Lung microvascular endothelial cell (primary cell): ENCODE measurements at places on chromosomes 2 and 18.
A peak's percentile ranks its signal among the peaks of the same experiment; 100 is the strongest.

DNA sequence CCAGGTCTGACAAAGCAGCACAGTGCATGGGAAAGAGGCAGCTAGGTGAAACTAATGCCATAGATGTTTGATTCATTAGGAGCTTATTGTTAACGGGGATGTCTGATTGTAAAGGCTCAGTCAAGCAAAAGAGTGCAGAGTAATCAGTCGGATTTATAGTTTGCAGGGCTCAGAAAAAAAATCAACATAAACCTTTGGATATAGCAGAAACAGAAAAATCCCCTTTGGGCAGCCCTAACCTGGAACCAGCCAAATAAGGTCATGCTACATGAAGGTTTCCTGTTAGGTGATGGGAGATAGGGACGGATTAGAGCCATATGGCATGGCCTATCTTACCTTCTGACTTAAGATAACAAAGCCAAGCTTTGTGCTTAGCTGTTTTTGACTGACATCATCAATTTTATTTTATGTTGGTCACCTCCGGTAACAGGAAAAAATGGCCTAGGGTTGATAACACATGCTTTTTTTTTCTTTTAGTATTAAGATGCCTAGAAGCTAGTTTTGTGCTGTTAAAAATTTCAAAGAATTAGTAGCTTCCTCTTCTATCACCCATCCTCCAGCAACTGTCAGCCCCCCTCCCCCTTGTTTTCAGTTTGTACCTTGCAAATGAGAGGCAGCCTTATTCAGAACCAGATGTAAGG is 60.7 kb upstream of the ZEB2 start:
- DNase-seq: peak; percentile 3

DNA sequence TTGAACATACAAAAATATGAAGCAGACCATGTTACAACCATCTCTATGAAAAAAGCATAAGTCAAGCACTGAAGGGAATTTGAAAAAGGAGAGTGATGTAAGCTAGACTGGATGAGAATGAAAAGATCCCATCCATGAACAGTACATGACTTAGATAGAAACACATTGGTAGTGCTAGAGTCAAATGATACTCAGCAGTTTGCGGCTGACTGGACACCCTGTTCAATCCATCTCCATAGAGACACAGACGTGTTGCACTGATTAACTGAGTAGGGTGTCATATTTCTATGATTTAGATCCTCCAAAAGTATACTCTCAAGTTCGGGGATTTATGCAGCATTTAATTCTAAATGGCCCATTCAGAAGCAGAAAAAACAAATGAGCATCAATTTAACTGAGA is 674.3 kb upstream of the NRXN1 start:
- no peak for DNase-seq

GRCh38 chr2:182949572-182950189 is 83.2 kb upstream of the FRZB start:
- DNase-seq: peak; percentile 54

DNA sequence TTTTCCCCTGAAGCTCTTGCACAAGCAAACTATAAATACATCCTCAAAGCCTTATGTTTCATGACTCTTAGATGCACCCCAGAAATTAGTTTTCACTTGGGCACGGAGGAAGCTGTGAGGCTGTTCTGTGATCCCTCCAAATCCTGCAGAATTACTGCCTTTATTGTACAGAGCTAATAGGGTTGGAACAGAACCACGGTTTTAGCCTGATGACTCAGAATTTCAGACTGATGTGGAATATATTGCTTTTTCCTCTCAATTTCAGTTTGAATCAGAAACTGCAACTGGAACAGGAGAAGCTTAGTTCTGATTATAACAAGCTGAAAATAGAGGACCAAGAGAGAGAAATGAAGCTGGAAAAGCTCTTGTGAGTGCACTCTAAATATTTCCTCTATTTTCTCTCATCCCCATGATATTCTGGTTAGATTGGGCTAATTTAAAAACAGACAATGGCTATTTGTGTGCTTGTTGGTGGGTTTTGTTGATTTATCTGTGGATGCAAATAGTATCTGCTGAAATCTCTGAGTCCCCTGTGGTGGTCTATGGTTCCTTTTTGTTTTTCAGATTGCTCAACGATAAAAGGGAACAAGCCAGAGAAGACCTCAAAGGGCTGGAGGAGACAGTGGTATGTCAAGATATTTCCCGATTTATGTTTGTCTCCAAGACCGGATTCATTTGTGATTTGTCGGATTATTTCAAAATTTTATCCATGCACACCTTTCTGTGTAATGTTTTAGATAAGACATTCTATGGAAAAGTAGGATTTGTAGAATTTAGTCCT is 38.2 kb upstream of the LYPD6B start:
- no peak for DNase-seq

DNA sequence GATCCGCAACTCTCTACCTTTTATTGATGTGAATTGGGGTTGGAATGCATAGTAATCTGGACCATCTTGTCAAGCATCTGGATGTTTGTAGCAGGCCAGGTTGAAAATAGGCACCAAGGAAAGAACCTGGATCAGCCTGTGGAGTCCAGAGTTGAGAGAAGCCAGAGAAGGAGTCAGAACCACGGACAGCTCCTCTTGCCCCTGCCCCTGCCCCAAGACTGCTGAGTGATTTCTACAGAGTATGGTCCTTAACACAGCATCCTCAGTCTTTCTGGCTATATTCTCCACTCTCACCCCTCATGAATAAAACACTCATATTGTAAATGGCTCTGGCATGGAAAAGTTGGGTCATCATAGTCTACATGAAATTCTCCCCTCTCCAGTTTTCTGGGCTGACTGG is 154.6 kb downstream of the LOXHD1 start:
- peak; percentile 10 for DNase-seq

GRCh38 chr2:8922431-8922830 is 81.1 kb downstream of the MBOAT2 start:
- DNase-seq: no peak

- no peak for DNase-seq
These were observed 93.2 kb downstream of the SOCS6 start for GRCh38 chr18:70382017-70382416.

DNA sequence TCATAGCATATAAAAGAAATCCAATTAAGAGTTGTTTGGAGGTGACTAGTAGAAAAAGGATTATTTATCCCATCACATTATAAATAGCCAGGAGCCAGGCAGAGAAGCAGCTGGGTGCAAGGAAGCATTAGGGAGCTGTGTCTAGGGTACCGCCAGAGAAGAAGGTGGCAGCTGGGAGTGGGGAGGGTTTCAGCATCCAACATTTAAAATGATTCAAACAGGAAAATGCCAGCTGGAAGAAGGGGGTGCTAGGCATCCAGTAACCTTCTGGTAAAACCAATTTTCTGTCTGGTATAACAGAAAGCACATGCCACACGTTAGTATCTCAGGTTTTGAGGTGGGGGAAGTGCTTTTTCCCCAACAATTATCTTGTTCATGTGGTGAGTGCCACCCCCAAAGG is 452.4 kb downstream of the ZEB2 start:
- no peak for DNase-seq

DNA sequence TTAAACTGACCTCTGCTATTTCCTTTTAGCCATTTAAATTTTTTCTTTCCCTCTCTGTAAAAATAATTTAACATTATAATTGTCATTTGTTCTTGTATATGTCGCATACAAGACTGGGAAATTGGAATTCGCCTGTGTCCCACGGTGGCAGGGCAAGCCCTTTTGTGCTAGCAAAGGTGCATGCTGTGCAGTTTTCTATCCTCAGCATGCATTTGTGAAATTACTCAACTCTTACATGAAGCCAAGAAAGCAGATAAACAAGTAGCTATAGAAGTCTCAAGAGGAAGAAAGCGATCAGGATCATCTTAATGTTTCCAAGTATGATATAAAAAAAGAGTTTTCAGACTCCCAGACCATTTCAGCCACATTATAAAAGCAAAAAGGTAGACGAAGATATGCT is 392.6 kb upstream of the CHST9 start:
- no peak for DNase-seq

GRCh38 chr2:230414302-230414701 is 1.7 kb upstream of the SP100 start:
- no peak for DNase-seq

DNA sequence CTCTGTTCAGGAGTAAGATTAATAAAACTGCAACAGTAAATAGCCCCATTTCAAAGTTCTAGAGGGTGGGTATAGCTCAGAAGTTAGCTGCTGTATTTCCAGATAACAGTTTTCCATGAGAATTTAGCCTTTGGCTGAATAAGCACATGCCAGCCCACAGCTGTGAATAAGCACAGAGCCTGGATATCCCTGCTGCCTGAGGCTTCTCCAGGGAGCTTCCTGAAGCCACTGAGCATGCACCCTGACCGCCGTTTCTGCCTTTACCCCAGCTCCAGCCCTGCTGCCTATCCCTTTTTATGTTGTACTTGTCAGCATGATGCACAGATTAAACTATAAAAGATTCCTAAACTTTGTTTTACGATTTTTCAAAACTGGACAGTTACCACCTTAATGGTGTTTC is 85.3 kb downstream of the FEZ2 start:
- DNase-seq: no peak

- DNase-seq: peak; percentile 1
These were observed 29.9 kb downstream of the SCN7A start for GRCh38 chr2:166464187-166464586.

DNA sequence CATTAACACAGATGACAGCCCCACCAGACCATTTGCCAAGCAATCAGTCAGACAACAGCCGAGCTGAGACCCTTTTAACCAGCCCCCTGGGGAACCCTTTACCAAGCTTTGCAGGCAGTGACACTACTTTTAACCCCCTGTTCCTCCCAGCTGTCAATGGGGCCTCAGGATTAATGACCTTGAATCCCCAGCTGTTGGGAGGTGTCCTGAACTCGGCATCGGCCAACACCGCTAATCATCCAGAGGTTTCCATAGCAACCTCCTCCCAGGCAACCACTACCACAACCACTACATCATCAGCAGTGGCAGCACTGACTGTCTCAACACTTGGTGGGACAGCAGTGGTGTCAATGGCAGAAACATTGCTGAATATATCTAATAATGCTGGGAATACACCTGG is 160.9 kb upstream of the EPC2 start:
- DNase-seq: no peak

GRCh38 chr2:216711348-216711747 is 16.0 kb upstream of the IGFBP5 start:
- no peak for DNase-seq

DNA sequence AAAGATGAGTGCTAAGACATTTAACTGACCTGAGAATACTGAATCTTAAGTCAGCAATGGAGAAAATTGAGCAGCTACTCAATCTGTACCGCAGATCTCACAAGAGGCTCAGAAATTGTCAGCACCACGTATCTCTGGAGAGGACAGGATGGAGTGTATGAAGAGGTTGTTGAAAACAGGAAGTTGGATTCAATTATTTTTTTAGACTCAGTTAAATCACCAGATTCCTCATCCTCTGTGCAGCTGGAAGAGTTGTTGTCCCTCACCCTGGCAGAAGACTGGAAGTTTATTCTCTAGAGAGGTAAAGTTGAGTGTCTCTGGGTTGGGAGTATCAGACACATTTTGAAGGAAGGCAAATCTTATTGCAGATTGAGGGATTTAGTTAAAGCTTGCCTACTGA is 114.9 kb upstream of the NT5C1B start:
- DNase-seq: peak; percentile 28

- DNase-seq: no peak
These were observed 208.8 kb downstream of the CDH2 start for GRCh38 chr18:27967913-27968824.

- DNase-seq: peak; percentile 45
These were observed 14.3 kb upstream of the PIEZO2 start for GRCh38 chr18:11163665-11164064.

- no peak for DNase-seq
These were observed 40.7 kb downstream of the DNER start for GRCh38 chr2:229673676-229674075.

DNA sequence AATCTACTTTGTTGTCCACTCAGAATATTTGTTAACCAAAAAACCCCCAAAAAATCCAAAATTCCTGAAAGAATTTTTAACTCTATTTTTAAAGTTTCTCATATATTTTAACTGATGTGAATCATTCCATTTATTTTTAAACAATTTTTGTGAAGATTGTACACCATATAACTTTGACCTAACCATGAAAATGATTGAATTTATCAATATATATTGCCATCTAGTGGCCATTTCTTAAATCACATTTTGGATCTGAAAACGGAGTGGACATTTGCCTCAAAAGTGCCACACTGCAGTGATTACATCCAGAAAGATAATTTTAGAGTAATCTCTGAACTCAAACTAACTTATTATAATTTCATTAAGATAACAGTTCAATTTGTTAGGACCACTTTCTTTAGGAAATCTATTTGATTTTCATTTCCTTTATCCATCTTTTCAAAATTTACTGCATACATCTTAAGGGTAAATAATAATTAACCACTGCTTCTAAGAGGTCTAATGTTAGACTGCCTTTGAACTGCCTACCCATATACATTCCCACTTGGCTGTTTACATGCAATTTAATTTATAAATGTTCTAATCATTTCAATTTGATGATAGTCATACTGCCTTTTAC is 71.1 kb downstream of the DSC3 start:
- peak; percentile 52 for DNase-seq

GRCh38 chr2:110101280-110101844 is 14.3 kb downstream of the MALL start:
- DNase-seq: peak; percentile 100

DNA sequence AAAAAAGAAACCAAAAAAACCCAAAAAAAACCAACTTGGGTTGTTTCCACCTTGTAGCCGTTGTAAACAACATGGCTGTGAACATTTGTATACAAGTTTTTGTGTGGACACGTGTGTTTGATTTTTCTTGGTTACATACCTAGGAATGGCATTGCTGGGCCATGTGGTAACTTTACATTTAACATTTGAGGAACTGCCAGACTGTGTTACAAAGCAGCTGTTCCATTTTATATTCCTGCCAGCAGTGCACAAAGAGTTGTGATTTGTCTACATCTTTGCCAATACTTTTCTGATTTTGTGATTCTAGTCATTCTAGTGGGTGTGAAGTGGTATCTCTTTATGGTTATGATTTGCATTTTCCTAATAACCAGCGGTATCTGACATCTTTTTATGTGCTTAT is 22.5 kb downstream of the LPIN1 start:
- DNase-seq: no peak

GRCh38 chr2:210899131-210899530 is 342.7 kb downstream of the CPS1 start:
- peak; percentile 3 for DNase-seq

DNA sequence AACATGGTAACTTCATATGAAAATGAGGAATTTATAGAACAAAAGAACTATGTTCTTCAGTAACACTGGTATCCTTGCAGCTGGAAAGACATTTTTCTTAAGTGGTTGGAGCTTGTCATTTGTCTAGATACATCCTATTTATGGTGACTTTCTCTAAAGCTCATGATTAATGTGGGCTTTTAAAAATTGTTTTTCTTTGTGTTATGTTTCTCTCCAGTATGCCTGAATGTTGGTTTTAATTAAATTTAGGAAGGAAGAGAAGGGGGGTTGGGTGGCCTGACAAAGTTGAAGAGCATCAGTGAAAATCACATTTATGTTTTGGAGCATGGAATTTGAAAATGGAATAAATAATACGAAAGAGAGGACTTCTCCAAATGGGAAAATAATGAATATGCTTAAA is 457.1 kb upstream of the ETAA1 start:
- DNase-seq: no peak

GRCh38 chr2:72220170-72220569 is 72.5 kb upstream of the CYP26B1 start:
- DNase-seq: no peak
